Adrenal gland (tissue), 19 donors: ENCODE measurements at places on chromosomes 4 and X.

DNA sequence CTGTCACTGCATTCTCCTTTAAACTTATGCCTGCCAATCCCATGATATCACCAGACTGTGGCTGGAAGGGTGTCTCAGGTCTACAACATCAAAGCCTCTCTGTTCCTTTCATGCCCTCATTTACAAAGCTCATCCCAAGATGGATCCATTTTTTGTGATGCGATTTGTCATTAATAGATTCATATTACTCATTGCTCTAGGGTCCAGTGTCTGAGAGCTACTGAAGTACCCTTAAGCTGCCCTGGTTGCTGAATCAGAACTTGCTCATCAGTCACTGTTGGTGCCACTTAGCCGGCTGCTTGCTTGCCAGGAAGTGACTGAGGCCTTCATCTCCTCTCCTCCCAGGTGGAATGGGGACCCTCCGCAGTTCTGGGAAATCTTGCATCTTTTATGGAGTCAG, 395.5 kb upstream of the BOD1L1 start:
- no peak for DNase-seq

- no peak for DNase-seq
Observed at GRCh38 chr4:125020089-125021034, 294.4 kb upstream of the FAT4 start.

DNA sequence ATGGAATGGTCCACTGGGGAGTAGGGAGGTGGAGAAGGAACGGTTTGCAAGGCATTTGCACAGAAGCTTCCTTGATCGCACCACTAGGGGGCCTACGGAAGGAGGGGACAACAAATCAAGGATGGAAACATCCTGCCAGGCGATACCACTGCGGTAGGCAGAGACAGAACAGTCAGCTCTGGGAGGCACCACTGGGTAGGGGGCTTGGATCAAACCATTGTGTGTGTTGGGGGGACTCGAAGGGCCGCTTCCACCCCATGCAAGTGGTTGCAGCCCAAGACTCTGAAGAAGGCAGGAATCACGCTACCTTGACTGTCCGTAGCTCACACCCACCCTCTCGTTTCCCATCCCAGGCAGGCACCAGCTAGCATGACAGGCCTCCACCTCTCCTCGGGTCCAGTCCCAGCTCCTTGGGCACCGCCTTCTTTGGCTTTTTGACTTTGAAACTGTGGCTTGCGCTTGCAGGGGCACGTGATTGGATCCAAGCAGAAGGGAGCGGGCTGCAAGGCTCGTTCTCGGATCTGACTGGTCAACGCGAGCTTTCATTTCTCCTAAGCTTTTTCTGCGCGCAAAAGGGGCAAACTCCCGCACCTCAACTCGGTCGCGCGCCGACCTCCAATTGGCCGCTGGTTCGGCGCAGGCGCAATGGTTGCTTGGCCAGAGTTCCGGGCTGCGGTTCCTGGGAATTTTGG, 28.4 kb downstream of the GAGE1 start:
- DNase-seq, result peak; percentile 47

DNA sequence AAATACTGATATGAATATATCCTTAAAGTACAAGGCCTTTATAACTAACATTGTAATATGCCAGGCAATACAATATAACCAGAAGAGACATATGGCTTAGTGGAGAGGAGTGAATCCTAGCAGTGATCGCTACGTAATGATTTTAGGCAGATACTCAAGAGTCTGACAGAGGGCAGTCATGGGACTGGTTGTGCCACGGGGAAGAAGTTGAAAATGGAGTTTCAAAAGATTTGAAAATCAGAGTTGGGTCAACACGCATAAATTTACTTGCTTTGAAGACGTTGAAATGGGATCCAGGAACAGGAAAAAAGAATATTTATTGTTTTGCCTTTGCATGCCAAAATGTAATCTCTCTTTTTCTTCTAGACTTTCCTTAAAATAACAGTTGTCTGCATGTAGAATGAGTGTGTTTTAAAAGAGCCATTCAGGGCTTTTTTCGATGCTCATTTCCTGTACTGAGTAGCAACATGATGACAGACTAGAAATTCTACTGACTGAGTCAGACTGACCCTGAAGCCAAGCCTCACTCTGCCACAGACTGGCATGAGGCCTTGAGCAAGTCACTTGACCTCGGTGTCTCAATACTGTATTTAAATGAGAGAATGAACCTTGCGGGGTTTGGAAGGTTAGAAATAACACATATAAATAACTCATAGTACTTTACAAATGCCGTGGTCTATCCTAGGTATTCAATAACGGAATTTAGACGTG, 8.1 kb upstream of the SMS start:
- peak; percentile 84 for DNase-seq

GRCh38 chr4:3826247-3827172, 60.3 kb downstream of the ADRA2C start:
- no peak for DNase-seq

DNA sequence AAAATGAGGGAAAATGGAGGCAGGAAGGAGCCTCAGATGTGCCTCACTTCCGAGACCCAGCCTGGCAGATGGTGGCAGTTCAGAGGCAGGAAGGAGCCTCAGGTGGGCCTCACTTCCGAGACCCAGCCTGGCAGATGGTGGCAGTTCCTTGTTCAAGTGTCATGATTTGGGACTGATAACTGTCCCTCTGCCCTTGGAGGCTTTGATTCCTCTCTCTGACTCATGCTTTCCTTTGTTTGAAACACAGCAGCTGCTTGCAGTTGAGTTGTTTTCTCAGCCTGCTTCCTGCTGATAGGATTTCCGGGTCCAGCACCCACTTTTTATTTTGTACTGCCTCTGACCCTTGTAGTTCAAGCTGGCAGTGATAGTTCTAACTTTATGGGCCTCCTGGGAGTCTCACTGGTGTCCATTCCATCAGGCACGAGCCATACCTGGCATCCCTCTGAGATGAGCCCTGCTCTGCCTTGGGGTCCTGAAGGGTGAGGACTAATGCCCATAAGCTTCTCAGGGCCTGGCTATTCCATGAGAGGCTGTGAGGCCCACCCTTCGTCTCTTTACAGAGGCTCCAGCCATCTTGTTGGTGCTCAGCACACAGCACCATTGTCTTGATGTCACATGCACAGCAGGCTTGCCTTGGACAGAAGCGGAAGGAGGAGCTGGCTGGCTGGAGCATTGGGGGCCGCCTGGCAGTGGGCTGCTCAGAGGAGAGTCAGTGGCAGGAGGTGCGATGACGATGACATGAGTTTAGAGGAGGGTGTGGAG, 13.0 kb downstream of the RGS12 start:
- DNase-seq, result peak; percentile 64

- DNase-seq, result no peak
Observed at GRCh38 chrX:119708936-119709335, 16.0 kb upstream of the SEPTIN6 start.

DNA sequence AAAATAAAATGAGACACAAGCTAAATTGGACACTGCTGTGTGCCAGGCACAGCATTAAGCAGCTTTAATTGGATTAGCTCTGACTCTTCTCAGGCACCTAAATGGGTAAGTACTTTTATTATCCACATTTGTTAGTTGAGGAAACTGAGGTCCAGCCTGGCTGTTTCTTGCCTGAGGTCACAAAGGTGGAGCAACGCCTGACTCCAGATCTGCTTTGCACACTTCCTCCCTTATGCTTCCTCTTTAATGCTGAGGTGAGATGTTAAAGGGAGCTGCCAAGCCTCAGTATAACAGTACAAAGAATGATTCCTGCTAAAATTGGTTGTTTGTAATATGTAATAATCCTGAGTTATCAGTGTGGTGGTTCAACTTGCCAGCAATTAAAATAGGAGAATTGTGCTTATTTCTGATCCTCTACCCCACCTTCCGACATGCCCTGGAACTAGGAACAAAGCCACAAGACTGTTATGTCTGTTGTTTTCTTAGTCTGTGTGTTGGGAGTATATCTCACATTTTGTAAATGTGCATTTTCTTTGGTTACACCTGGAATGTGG, 74.4 kb downstream of the AFF1 start:
- DNase-seq, result no peak

GRCh38 chrX:53511322-53511721, 77.2 kb upstream of the HSD17B10 start:
- DNase-seq, result no peak

DNA sequence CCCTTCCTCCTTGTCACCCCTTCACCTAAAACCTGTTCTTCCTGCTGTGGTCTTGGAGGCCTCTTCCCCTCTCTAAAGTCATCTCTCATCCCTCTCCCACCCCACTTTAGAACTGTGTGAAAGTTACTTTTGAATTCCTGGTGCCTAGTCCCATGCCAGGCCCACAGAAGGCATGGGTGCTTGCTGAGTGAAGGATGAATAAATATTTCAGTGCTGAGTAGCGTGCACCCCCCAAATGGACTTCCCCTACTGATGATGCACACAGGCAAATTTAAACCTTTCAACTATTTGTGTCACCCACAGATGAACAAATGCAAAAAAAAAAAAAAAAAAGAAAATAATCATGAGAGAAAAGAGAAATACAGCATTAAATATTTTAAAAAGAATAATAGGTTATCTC, 19.8 kb downstream of the PSMD10 start:
- no peak for DNase-seq

GRCh38 chr4:122665161-122665929, 44.5 kb upstream of the IL21 start:
- DNase-seq, result no peak

- peak; percentile 88 for DNase-seq
Observed at GRCh38 chr4:3407930-3408792, 33.6 kb upstream of the HGFAC start.

- DNase-seq, result no peak
Observed at GRCh38 chr4:67130411-67130810, 414.9 kb downstream of the CENPC start.

DNA sequence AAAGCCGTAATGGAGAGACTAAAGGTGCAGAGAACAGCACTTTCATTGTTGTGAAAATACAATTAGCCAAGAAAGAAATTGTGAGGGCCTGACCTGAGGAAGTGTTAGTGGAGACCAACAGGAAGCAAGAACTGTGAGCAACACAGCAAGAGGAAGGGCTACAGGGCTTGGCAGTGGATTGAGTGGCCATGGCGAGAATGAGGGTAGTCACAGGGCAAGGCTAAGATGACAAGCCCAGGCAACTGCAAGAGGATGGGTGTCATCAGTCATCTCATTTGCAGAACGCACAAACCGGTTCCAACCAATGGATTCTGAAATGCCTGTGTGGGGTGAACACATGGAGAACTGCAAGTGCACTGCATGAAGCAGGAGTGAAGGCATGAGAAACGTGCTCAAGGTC, 3.6 kb downstream of the SLC10A6 start:
- peak; percentile 14 for DNase-seq

DNA sequence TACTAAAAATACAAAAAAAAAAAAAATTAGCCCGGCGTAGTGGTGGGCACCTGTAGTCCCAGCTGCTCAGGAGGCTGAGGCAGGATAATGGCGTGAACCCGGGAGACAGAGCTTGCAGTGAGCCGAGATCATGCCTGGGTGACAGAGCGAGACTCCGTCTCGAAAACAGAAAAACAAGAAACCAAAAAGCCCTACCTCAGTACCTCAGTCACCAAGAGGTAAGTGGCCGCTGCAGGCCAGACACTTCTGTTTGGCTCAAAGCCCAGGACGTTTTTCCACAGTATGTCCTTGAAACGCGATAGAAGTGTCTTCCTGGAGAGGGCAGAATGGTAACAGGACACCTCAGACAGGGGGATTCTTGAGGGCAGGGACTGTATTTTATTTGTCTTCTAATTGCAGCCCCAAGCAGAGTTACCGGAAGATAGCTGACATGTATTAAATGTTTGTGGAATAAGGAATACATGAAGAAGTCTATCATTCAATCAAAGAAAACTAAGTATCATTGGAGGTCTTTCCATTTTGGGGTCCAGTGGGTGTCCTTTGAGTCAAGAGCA, 63.6 kb downstream of the CLNK start:
- peak; percentile 16 for DNase-seq

GRCh38 chrX:78074088-78074487, 30.0 kb upstream of the PGK1 start:
- DNase-seq, result no peak

GRCh38 chrX:148905400-148905799, 405.0 kb downstream of the AFF2 start:
- no peak for DNase-seq

GRCh38 chrX:129724754-129725153, 14.0 kb upstream of the XPNPEP2 start:
- DNase-seq, result no peak

GRCh38 chr4:126242679-126243390, 928.1 kb downstream of the FAT4 start:
- peak; percentile 53 for DNase-seq

DNA sequence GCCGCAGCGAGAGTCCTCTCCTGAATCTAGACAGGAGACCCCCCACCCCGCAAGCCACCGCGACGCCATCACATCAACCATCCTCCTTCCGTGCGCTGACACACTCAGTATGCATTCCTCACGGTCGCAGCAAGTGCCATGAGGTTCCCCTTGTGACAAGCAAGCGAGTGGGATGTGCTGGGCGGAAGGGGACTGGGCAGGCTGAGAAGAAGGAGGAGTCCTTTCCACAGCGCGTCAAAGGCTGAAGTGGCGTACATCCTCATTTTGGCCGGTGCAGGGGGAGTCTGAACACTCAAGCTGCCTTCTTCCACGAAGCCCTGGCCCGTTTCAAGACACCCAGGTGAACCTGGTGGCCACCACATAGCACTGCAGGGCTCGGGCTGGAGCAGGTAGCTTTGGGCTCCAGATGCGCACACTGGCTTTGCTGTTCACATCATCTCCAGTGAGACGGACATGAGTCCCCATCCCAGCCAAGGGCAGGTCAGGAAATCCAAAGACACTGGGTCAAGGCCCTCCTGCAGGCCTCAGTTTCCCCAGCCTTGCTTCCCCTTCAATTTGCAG, 30.4 kb downstream of the CCNQ start:
- no peak for DNase-seq

DNA sequence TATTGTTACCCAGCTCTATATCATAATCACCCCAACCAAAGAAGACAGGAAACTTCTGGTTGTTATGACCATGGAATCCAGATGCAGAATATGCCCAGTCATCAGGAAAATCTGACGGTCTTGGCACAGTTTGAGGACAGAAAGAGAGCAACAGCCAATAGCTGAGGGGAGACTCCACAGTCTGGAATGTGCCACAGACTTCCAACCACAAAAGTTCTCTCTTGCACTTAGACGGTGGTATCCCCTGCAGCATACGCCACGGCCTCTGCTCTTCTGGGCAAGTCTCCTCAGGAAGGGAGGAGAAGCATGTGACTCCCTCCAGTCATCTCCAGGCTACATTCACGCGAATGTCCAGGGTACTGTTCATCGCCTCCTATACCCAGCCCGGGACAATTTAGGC, 18.4 kb downstream of the ZNF827 start:
- DNase-seq, result no peak

- no peak for DNase-seq
Observed at GRCh38 chr4:70863099-70863790, 23.6 kb upstream of the GRSF1 start.

GRCh38 chrX:155259752-155260151, 4.5 kb downstream of the RAB39B start:
- DNase-seq, result no peak
